ENCODE measurements at places on chromosomes 3 and 15. TPM values are rescaled to one million over a fixed set of nuclear protein-coding genes. Genes with fewer than 3 reads are reported as not detected.

The CPN2 gene
- total RNA-seq: not detected

The TMC3 gene
- 0.22 TPM for total RNA-seq

The FLNB gene
- 434 TPM for total RNA-seq

The ISLR gene
- total RNA-seq: 1.6 TPM

The CCDC39 gene
- total RNA-seq: not detected

The BCHE gene
- 9.2 TPM for total RNA-seq

The FGD5 gene
- total RNA-seq: 2.6 TPM

The MAP2K5 gene
- 11.6 TPM for total RNA-seq

The ARPP21 gene
- total RNA-seq: 0.45 TPM

The TRIM71 gene
- total RNA-seq: 17.2 TPM

The IGSF10 gene
- total RNA-seq: 0.84 TPM

The GDPGP1 gene
- 4.1 TPM for total RNA-seq

The CDCP1 gene
- 4.2 TPM for total RNA-seq

The FEZF2 gene
- total RNA-seq: not detected

The TBC1D23 gene
- 62.2 TPM for total RNA-seq

The GOLGA8J gene
- 0.67 TPM for total RNA-seq

The DGKG gene
- 0.64 TPM for total RNA-seq

The GJD2 gene
- total RNA-seq: 1.00 TPM

The CD96 gene
- total RNA-seq: 1.0 TPM

The PSTPIP1 gene
- total RNA-seq: not detected

The CPA3 gene
- not detected for total RNA-seq

The LRRIQ4 gene
- total RNA-seq: not detected

The NR2F2 gene
- total RNA-seq: 59.0 TPM

Data from astrocyte (in vitro differentiated cells and primary cell).